ENCODE measurements at places on chromosomes 5 and 9.

DNA sequence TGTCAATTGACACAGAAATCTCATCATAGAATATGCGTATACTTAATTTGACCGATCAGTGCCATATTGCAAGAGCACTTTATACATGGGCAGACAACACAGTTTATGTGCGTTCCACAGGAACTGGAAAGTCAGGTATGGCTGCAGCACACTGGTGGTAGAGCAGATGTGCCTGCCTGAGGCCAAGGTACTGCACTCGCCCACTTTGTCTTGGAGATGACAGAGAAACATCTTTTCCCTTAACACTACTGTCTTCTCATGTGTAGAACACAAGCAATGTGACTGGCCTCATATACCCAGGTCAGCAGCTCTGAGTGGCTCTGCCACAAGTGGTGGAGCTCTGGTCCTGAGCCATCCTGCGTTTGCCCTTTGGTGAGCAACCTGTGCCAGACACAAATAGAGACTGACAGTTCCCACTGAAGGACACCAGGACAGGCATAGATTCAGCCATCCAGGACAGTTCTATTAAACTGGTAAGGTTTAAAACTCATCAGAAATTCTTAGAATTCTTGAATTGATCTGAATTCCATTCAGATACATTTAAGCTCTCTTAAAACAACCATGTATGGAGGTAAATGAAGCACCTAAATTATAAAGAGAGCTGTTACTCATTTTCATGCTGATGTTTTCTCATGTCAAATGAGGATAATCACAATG lies 21.0 kb upstream of the PPP2CA start:
- no peak for DNase-seq

DNA sequence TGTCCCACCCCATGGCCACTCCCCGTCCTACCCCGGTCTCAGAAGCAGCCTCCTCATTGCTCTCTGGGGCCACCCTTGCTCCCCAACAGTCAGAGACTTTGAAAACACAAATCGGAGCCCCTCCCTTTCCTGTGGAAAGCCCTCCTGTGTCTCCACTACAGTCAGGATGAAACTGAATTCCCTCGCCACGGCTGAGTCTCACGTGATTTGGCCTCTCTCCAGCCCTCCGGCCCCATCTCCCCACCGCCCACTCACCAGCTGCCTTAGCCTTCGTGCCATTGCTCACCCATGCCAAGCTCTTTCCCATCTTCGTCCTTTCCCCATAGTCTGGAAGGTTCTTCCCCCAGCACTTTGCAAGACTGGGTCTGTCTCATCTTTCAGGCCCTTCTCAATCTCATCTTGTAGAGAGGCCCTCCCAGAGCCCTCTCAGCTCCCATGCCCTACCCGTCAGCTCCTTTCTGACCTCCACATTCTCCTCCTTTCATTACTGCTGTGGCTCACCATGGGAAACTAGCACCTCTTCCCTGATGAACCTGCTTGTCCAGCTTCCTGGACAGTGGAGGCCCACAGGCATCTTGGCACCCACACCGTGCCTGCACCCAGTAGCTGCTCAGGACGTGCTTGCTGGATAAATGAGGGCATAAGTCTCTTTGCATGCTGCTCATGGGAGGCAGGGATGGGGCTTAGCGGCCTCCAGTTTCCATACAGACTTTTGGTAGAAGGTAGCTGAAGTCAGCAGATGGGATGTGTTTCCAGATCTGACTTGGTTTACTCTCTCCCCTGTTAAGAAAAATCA lies 126.4 kb upstream of the COL5A1 start:
- peak; percentile 44 for DNase-seq

DNA sequence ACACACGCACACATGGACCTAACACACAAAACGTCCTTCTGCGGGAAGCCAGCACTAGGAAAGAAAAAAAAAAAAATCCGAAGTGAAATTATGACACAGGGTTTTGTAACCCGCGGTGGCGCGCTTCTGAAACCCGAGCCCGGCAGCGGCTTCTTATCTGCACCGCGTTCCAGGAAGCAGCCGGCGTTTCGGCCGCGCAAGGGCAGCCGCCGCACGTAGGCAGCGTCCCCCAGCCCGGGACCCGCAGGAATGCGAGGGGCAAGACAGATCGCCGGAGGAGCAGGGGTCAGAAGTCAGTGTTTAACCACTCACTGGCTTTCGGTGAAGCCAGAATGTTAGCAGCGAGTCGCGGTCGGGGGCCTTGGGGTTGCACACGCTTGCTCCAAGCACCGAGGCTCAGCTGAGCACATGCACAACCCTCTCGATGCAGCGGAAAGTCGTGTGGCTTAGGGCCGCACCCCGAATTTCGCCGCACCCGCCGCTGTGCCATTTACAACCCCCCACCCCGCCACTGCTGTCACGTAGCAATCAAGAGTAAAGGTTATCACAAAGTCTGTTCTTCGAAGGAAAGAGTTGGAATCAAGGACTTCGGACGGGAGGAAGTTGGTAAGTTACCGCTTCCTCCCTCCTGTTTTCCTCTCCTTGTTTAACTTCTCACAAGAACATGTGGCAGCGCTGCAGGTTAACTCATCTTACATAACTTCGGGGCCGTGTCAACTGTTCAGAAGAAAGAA lies 167.9 kb downstream of the AUH start:
- peak; percentile 95 for DNase-seq

DNA sequence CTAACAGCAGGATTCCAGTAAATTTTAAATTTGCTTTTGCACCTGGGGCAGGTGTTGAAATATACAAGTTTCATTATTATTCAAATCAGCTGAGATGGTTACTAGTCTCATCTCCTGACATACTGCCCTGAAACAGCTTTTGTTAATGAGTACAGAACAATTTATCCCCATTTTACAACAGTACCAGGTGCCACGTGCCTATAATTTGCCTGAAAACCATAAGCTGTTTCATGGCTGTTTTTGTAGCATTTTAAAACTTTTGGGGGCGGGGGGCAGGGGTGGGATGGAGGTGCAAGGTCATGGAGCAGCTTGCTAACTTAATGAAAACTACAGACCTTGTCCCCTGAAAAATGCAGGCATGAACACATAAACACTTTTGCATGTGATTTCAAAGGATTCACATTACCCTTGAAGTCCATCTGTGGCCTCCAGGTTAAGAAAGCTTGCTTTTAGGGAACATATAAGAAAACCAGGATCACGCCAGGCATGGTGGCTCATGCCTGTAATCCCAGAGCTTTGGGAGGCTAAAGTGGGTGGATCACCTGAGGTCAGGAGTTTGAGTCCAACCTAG lies 42.1 kb downstream of the TIMD4 start:
- no peak for DNase-seq

DNA sequence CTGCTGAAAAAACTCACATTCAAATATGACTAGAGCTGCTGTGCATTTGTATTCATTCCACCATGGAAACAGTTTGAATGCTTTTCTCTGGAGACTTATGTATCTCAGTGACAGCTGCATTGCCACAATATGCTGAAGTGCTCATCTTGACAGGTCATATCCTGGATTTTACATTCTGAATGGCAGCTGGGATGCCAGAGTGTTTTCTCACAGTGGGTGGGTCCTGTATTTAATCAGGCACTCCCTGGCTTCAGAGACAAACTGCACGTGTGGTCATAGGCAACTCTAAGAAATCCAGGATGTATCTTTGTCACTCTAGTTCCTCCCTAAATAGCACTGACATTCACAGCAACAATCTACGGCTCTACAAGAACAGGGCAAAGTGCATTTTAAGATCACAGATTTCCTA lies 75.6 kb downstream of the ST8SIA4 start:
- DNase-seq: peak; percentile 12

GRCh38 chr5:62937661-62938558 lies 359.3 kb downstream of the LRRC70 start:
- DNase-seq: peak; percentile 70

DNA sequence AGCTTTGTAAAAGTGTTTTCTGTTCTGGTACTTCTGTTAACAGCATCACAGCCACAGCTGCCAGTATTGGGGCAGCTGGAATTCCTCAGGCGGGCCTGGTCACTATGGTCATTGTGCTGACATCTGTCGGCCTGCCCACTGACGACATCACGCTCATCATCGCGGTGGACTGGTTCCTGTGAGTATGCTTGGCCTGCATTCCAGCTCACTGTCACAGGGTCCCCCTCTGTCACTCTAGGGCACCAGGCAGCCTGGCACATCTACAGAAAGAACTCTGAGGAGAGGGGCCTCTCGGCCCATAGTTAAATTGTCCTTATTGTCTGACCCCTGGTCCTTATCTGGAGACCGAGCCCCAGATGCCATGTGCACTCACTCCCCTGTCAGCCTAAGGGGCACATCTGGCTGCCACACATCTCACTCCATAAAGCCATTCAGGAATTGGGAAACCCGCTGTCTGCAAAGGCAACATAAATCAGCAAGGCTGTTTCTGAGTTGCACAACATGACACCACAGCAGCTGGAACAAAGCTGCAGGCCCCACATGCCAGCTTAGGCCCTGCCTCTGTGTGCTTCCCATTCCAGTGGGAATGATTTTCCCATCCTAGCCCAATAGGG lies 77.5 kb downstream of the SLC1A3 start:
- peak; percentile 48 for DNase-seq

All from fibroblast of pulmonary artery (primary cell).